Right lobe of liver (tissue), 6 donors: ENCODE measurements at places on chromosomes 4 and X. TPM values are rescaled to one million over a fixed set of nuclear protein-coding genes. Genes with fewer than 3 reads are reported as not detected.

The MEPE gene
- total RNA-seq: not detected

The PPEF2 gene
- not detected for total RNA-seq

The DACH2 gene
- total RNA-seq: not detected

The NSUN7 gene
- 0.61 TPM for total RNA-seq

The RPA4 gene
- 0.53 TPM for total RNA-seq

The GAGE12J gene
- not detected for total RNA-seq

The NRK gene
- total RNA-seq: not detected

The ZNF827 gene
- 1.6 TPM for total RNA-seq

The GNRHR gene
- total RNA-seq: not detected

The SEL1L3 gene
- total RNA-seq: 5.6 TPM

The ZNF718 gene
- total RNA-seq: 1.7 TPM

The NR3C2 gene
- 6.8 TPM for total RNA-seq

The GRID2 gene
- not detected for total RNA-seq

The ZFP92 gene
- 0.35 TPM for total RNA-seq

The PITX2 gene
- total RNA-seq: not detected

The C4orf50 gene
- under 0.01 TPM for total RNA-seq

DNA sequence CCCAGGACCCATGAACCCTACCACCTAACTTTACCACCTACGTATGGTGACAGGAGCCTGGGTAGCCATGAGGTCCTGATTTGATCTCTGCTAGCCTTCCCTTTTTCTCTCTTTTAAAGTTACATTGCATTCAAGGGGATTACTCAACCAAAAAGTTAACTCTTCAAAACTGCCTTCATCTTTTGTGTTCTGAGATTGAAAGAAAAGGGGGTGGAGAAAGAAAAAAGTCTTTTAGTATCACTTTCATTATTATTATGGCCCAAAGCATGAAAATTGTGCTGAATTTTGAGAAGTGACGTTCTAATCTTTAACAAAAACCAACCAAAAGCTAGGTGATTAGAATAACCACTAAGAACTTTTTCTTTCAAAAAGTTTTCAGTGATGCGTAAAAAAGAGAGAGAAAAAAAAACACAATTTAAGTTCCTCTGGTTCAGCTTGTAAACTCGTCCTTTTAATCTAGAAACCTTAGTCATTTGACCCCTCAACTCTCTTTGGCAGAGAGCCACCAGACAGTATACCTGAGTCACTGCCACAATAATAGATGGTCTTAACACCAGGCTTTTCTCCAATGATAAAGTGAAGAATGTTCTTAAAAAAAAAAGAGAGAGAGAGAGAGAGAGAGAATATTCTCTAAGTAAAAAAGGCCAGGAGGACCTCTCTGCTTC, 347.4 kb upstream of the FGF13 start:
- no peak for DNase-seq

- no peak for DNase-seq
Observed at GRCh38 chr4:111923786-111924185, 221.5 kb upstream of the FAM241A start.

DNA sequence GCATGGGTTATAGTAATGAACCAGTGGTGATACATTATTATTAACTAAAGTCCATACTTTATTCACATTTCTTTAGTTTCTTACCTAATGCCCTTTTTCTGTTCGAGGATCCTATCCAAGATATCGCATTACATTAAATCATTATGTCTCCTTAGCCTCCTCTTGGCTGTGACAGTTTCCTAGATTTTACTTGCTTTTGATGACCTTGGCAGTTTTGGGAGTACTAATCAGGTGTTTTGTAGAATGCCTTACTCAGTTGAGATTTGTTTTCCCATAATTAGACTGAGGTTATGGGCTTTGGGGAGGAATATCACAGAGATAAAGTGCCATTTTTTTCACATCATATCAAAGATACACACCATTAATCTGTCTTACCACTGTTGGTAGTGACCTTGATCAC, 5.0 kb downstream of the KLHL5 start:
- DNase-seq: no peak

DNA sequence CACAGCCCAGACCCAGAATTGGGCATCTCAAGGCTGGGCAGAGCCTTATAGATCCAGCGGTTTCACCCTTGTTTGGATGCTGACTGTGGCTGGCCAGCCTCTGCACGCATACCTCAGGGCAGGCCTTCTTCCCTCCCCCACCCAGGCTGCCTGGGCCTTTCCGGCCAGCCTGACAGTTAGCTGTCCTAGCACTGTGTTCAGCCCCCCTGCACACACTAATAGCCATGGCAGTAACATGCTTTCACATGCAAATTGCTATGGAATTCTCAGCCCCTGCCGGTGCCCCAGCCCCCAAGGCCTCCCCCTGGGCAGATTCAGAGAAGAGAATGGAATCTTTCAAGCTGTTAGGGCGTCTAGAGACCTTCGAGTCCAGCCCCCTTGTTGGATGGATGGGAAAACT, 17.7 kb downstream of the EFNB1 start:
- no peak for DNase-seq

DNA sequence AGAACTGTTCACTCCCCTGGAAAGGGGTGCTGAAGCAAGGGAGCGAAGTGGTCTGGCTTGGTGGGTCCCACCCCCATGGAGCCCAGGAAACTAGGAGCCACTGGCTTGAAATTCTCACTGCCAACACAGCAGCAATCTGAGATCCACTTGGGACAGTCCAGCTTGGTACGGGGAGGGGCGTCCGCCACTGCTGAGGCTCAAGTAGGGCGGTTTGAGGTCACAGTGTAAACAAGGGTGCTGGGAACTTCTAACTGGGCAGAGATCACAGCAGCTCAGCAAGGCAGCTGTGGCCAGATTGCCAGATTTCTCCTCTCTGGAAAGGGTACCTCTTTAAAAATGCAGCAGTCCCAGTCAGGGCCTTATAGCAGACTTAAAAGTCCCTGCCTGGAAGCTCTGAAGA, 53.9 kb upstream of the GALNTL6 start:
- no peak for DNase-seq

DNA sequence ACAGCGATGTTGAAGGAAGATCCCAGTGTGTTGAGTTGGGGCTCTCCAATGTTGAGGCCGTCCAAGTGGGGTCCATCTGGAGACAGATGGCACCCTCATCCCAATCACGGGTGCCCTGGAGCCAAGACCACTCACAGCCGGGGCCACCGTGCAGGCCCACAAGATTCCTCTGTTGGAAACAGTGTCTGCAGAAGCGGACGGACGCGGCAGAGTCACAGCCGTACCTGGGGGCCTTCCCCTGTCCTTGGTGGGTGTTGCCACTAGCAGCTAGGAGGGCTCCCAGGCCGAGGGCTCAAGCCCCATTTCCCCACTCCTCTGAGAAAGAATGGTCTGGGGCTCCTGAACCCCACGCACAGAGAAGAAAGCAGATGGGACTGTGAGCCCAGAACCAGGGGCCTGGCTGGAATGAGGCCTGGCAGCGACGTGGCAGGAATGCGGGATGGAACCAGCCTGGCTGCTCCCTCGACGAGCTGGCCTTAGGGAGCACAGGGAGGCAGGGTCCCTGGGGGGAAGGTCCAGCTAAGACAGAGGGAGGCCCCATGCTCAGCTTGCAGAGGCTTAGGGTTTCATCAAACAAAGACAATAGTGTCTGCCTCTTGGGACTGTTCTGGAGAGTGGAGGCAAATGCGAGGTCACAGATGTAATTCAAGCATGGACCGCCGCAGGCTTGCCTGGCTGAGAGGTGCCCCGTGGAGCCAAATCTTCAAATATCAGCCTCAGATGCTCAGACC, 228.9 kb downstream of the AFAP1 start:
- DNase-seq: no peak

- no peak for DNase-seq
Observed at GRCh38 chr4:67674098-67674497, 26.9 kb downstream of the UBA6 start.

- no peak for DNase-seq
Observed at GRCh38 chrX:85244450-85245211, 840 bp downstream of the ZNF711 start.

- no peak for DNase-seq
Observed at GRCh38 chrX:2389324-2389723, 111.5 kb downstream of the DHRSX start.

DNA sequence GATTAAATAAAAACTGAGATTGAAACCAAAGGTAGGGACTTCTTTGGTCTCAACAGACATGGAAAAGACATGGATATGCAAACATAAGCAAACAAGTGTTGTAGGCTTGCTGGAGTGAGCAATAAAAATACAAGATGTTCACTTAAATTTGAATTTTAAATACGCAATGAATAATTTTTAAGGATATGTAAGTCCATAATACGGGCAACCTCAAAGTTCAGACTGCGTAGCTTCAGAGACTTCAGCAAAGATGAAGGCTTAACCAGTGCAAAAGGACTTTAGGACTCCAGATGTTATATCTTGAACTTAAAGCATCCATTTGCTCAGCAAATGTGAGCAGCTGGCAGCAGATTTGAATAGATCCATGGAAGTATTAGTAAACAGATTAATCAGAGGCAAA, 549.3 kb downstream of the ARAP2 start:
- DNase-seq: no peak

DNA sequence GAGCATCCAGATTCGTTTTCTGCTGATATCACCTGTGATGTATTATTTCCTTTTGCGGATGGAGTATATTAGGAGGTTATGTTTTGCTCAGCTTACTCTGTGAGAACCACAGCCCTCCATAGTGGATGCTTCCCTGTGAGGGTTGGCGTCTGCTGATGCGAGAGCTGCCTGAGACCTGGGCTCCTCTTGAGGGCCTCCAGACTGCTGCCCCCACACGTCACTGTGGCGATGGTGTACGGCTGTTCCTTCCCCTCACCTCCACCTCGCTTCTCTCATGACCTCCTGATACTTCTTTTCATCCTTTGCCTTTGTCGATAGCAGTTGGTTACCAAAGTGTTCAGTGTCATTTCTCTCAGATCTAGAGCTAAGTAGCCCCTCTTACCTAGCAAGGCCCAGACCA, 71.7 kb downstream of the TNIP2 start:
- no peak for DNase-seq

DNA sequence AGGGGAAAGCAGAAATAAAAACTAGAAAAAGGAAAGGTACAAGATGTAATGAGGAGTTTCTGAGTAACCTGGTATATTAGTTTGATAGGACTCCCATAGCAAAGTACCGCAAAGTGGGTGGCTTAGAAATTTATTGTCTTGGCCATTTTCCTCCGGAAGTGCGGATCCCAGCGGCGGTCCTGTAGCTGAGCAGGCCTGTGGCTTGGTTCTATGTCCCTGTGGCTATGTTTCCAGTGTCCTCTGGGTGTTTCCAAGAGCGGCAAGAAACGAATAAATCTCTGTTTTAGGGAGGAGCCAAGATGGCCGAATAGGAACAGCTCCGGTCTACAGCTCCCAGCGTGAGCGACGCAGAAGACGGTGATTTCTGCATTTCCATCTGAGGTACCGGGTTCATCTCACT, 44.0 kb upstream of the LDB2 start:
- DNase-seq: no peak

- DNase-seq: no peak
Observed at GRCh38 chrX:154430916-154431315, 2.4 kb downstream of the ATP6AP1 start.

DNA sequence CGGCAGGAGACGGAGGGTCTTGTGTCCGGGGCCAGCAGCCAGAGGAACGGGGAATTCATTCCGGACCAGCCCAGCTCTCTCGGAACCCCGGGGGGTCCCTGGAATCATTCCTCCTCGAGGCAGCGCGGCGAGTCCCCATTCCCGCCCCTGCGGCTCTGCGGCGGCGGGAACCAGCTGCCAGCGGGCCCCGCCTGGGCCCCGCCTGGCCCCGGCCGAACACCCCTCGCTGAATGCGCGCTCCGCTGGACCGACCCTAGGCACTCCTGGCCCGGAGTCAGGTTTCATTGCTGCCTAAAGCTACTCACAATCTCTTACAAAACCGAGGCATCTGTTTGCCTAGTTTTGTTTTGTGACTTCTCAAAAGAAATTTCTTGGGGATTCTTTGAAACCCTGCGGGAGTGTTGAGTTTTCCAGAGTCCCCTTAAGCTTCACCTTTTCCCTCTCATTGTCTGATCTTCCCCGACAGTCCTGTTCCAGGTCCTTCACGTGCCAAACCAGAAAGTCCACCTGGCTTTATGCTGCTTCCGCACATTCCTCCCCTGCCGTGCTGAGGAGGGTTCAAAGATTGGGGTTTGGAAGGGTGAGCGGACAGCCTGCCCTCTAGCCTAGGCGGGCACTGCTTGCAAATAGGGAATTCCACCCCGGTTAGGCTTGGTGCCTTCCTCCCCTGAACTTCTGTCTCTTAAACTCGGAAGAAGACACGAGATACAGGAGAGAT, 789 bp downstream of the ARHGAP10 start:
- DNase-seq: peak; percentile 40

DNA sequence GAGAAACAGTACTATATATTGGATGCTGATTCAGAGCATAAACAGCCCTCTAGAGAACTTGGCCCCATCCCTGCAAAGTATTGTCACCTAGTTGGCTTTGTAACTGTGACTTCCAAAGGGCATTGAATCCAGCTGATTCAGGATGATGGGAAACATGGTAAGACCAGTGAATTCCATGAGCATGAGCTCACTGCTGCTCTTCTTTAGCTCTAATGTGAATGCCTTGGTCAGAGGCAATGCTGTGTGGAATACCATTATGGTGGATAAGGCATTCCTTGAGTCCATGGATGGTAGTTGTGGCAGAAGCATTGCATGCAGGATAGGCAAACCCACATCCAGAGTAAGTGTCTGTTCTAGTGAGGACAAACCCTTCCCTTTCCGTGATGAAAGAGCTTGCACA, 365.6 kb upstream of the EDA2R start:
- DNase-seq: no peak

GRCh38 chrX:81238166-81238565, 36.3 kb downstream of the SH3BGRL start:
- no peak for DNase-seq

DNA sequence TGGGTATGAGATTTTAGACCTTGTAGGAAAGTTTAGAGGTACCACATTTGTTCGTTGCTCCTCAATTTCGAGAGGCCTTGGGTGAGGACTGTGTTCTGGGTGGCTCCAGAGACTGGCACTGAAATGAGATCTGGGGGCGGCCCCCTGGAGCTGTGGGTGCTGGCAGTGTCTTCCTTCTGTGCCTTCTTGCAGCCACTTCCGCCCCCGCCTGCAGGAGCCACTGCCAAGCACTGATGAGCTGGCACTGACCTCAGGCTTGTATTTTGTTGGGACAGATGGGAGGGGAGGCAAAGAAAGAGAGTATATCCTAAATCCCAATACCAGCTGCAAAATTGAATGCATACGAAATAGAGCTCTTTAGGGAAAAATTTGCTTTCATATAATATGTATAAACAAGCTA, 64.5 kb upstream of the CLDN34 start:
- DNase-seq: no peak

GRCh38 chr4:99564921-99565320, 1.1 kb upstream of the TRMT10A start:
- no peak for DNase-seq

GRCh38 chr4:17557880-17558279, 19.1 kb upstream of the LAP3 start:
- no peak for DNase-seq

- DNase-seq: no peak
Observed at GRCh38 chr4:113845138-113845537, 83.6 kb upstream of the CAMK2D start.

DNA sequence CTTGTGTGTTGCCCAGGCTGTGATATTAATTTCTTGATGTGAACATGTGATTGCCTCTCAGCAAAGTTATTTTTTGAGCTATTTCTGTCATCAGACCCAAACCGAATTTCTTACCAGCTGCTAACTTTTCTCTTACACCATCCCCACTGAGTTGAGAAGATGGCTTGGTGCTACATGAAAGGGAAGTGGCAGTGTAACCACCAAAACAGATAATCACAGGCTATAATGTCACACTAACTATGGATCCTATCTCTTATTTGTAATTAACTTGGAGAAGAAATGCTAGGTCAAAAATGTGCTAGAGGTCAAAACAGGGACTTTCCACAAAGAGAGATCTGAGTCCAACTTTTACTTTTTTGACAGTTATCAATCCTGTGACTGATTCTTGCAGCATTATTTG, 43.8 kb downstream of the ELOVL6 start:
- no peak for DNase-seq
